ENCODE measurements at places on chromosomes 16 and 17. TPM values are rescaled to one million over a fixed set of nuclear protein-coding genes. Genes with fewer than 3 reads are reported as not detected.

Gene DHODH
- 9.3 TPM for polyA plus RNA-seq

DNA sequence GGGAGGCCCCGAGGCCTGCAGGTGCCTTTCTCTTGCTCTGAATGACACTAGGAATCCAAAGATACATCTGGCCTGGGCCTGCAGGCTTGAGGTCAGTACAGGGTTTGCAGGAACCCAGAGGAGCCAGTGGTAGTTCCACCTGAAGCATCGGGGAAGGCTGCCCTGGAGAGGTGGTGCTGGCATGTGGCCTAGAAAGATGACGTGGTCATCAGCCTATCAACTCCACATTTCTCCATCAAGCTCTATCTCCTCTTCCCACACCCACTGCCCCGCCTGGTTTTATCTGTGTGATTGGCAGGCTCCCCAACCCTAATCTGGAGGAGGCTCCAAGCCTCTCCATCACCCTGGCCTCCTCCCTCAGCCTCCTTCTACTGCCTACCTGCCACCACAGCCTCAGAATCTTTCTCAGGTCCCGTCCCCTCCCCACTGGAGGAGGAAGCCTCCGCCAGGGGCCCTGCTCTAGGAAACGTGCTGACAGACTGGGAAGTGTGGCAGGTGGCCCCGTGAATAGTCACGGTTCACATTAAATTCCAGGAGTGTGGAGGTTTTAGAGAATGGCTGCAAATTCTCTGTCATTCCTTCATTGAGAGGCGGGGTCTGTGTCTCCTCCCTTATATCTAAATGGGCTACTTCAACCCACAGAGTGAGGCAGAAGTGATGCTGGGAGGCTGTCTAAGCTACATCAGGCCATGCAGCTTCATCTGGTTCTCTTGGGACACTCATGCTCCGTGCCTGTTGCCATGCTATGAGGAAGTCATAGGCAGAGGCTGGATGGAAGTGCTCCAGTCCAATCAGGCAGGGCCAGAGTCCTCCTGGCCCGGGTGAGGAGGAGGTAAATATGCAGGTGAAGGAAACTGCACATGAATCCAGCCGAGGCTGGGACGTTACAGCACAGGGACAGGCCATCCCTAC, 11.4 kb upstream of the MAP2K3 start:
- DNase-seq: no peak

Gene NR1D1
- polyA plus RNA-seq: 2.5 TPM

DNA sequence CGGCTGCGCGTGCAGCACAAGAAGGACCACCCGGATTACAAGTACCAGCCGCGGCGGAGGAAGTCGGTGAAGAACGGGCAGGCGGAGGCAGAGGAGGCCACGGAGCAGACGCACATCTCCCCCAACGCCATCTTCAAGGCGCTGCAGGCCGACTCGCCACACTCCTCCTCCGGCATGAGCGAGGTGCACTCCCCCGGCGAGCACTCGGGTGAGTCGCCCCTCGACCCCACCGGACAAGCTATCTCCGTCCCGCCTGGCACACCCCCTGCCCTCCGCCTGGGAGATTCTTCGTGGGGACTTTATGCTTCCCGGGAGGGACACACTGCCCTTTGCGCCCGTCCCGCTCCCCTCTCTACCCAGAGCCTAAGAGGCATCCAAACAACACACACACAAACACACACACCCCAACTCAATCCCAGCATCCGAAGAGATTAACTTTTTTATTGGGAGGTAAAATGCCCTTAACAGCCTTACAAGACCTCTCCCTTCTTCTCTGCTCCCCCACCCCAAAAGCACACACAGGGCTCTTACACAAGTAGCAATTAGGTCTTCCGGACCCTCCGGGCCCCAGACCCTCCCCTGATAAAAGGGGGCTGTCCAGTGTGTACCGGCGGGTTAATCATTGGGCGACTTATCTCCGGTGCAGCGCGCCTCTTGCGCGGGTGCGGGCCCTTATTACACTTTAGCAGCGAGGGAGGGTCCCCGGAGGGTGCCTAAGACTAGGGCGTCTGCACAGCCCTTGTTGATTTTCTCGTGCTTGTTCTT, 2.1 kb downstream of the SOX9 start:
- peak; percentile 89 for DNase-seq
